Endothelial cell (in vitro differentiated cells): ENCODE measurements at places on chromosomes 7 and 10.

GRCh38 chr10:58326967-58327381 lies 7.8 kb upstream of the UBE2D1 start:
- no peak for DNase-seq

DNA sequence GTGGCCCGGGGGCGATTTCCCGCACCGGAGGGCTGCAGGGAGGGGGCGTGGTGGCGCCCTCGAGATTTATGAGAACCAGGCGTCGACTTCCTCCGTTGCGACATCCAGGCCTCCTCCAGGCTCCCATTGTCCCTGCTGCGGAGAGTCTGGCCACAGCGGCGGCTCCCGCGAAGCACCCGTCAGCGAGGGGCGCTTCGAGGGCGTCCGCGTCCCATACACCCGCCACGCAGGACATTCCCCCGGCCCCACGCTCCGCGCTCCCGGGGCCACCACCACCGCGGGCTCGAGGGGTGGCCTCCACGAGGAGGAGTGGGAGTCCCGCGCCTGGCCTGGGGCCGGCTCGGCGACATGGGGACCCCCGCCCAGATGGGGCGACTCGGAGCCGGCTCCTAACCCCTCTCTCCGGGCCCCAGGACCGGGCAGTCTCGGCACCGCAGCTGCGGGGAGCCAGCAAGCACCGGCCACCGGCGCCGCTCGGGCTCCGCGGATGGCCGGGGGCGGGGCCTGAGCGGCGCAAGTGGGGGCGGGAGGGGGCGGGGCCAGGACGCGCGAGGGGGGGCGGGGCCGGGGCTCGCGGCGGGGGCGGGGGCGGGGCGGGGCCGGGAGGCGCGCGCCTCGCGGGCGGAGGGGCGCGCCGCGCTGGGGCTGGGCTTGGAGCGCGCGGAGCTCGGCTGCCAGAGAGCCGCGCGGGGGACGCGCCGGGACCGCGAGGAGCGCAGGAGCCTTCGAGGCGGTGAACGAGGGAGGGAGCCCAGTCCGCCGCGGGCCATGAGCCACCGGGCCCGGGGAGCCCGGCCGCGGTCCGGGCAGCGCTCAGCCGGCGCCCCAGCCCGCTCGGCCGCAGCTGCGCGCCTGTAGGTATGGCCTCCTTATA lies at the start of gene SH2B2:
TSS of gene SH2B2 (plus strand) at position 632 of the 874 bp plus-strand sequence. CDS start 13,683 bp downstream, outside the sequence.
- DNase-seq, result peak; percentile 67

GRCh38 chr7:150980663-150981062 lies 2.5 kb upstream of the KCNH2 start:
- no peak for DNase-seq

- peak; percentile 21 for DNase-seq
Observed at GRCh38 chr10:1754506-1755153, 17.3 kb upstream of the ADARB2 start.

DNA sequence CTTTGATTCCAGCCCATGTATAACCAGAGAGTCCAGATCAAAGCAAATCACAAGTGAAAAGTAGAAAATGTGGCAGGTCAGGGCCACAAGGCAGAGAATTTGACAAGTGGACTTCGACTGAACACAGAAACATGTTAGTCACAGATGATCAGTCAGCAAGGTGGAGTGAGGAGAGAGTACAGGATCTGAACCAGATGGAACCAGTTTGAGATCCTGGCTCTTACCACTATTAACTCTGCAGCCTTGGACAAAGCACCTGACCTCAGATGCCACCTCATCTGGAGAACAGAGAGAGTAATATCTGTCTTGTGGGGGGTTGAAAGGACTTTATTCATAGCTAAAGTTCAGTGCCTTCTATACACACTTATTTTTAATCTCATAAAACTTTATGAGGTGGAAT lies 4.4 kb downstream of the MRLN start:
- DNase-seq, result no peak

DNA sequence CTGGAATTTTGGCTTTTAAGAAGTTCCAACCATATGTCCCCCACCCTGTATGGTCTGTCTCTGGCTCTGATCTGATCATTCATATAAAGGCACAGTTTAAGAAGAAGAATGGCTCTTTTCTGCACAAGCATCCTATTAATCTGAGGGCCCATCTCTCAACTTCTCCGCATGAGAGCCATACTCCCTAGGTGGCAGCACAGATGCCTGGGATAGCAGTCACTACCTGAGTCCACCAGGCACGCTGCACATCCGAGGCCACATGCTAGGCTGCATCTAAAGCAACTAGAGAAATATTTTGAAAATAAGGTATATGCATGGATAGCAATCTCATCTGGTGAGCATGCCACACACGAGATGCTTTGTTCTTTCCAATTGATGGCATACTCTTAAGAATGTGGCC lies 565.5 kb downstream of the PARD3 start:
- no peak for DNase-seq

DNA sequence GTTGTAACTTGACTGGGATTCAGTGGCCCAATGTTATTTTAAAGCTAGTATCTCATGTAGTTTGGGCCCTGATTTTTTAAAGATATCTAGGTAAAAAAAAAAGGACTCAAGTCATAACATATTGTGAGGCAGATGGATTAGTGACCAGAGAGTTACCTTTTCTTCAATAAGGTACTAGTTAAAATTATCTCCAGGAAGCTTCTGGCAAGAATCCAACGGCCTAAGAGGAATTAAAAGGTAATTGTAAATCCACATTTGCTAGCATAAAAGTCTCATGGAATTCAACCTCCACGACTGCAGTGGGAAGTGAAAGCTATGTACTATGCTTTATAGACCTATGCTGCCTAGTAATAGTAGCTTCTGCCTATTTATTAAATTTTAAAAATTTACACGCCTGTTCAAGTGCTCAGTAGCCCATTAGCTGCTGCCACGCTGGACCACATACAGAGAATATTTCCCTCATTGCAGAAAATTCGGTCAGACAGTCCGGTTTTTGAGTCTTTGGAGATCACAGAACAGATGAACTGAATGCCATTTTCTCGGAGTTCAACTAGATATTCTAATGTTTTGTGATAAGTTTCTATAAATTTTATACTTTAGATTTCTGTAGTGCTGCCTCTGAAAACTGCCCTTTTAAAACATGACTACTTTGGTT lies 118.4 kb downstream of the NSUN6 start:
- DNase-seq, result no peak

- DNase-seq, result peak; percentile 76
Observed at GRCh38 chr10:29857843-29858701, 201.3 kb downstream of the JCAD start.

DNA sequence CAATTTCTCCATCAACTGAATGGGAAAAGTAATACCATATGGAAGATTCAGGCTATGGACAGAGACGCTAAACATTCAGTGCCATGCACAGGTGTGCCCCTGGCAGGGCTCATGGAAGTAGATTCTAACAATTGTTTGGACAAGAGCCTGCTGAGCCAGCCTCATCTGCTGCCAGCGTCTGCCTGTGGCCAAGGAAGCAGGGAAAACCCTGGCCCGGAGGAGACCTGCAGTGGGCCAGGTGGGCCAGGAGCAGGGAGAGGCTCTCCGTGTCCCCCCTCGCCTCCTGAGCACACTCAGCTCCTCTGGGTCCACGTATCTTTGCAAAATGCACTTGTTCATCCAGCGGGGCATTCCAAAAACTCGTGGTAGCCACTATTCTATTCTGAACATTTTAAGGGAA lies 130.1 kb downstream of the TCERG1L start:
- no peak for DNase-seq

DNA sequence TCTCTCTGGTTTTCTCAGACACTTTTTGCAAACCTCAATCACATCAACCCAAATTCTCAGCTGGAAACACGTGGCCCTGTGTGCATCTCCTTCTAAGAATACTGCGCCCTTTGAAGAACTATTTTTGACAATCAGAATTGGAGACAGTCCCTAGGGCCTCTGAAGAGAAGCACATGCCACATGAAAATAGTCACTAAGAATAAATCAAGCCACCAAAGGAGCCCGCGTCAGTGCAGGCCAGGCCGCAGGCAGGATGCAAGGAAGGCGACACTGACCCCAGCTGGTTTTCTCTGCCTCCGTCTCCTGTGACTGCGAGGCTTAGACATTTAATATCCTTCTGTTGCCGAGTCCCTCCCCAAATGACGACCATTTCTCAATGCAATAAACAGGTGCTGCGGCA lies 88.0 kb upstream of the ADAM12 start:
- DNase-seq, result no peak

GRCh38 chr7:129843365-129843898 lies 109.3 kb downstream of the UBE2H start:
- no peak for DNase-seq

- no peak for DNase-seq
Observed at GRCh38 chr10:72122221-72122620, 33.9 kb upstream of the SPOCK2 start.
